ENCODE measurements at places on chromosomes 7 and 10. TPM values are rescaled to one million over a fixed set of nuclear protein-coding genes. Genes with fewer than 3 reads are reported as not detected.

GRCh38 chr10:21520949-21521348 lies 4.5 kb downstream of the SKIDA1 start:
- H3K4me3 ChIP-seq = no peak overlapping the region
- H3K27me3 ChIP-seq = peaks cover 9% of the 10 kb centered on the region
- no peak for DNase-seq

GRCh38 chr7:66699998-66700397 lies 40.5 kb upstream of the RABGEF1 start:
- peak; percentile 49 for DNase-seq
- peak overlapping the region; percentile 20 for H3K27ac ChIP-seq
- H3K36me3 ChIP-seq = no peaks in the 10 kb centered on the region
- no peaks in the 10 kb centered on the region for H3K27me3 ChIP-seq
- H3K4me3 ChIP-seq = no peak overlapping the region

C7orf33 gene
- not detected for polyA plus RNA-seq

GRCh38 chr7:22826593-22826992 lies 3.9 kb upstream of the TOMM7 start:
- no peak overlapping the region for H3K4me3 ChIP-seq
- no peak for DNase-seq
- H3K27me3 ChIP-seq = no peaks in the 10 kb centered on the region
- H3K27ac ChIP-seq = no peak overlapping the region
- H3K4me1 ChIP-seq = peaks cover 9% of the 10 kb centered on the region
- no peaks in the 10 kb centered on the region for H3K36me3 ChIP-seq

CHCHD1 gene
- polyA plus RNA-seq = 77.9 TPM
